ENCODE measurements at places on chromosomes 5 and 9.

DNA sequence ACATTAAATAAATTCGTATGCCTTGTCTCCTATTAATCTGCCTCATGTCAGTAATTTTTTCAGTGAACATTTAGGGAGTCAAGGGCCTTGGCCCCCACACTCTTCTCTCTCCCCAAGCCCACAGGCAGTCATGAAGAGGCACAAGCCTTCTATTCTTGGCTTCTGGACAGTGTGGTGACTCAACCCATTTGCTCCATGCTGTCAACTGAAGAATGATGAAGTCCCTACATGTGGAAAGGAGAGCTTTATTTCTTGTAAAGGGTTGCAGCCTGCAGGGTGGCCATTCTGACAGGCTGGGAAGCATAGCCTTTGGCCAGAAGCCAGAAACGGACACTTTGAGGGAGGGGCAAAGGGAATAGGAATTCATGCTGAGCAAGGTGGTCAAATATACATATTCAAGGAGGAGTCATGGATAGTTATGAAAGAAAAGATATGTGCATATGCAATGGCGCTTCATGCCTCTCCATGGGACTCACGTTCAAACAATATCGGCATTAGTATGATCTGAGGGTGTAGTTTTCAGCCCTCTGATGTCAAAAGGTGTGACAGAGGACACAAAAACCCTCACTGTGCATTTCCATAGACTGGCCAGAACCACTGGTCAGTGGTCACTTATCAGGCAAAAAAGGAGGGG lies 31.3 kb downstream of the ANKRA2 start:
- no peak for DNase-seq

DNA sequence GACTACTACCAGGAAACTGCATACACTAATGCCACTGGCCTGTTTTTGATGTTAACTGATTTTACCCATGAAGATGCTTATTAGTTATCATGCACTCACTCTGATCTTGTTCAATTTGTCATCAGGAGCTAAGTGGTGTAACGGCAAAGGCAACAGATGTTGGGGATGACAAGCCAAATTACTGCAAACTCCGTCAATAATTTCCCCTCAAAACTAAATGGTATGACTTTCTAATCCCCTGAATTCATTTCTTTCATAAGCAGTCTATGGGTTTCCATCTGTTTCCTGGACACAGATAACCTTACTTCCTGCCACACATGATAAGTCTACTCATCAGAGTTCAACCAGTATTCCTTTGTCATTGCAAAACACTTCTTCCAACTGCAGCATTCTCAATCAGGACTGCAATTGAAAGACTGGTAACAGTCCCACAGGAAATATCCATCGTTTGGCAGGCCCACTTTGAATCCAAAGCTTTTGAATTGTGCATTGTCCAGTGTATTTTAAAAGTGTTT lies 96.2 kb upstream of the SMC2 start:
- DNase-seq = no peak

GRCh38 chr5:124580925-124581737 lies 165.3 kb downstream of the ZNF608 start:
- DNase-seq = no peak

DNA sequence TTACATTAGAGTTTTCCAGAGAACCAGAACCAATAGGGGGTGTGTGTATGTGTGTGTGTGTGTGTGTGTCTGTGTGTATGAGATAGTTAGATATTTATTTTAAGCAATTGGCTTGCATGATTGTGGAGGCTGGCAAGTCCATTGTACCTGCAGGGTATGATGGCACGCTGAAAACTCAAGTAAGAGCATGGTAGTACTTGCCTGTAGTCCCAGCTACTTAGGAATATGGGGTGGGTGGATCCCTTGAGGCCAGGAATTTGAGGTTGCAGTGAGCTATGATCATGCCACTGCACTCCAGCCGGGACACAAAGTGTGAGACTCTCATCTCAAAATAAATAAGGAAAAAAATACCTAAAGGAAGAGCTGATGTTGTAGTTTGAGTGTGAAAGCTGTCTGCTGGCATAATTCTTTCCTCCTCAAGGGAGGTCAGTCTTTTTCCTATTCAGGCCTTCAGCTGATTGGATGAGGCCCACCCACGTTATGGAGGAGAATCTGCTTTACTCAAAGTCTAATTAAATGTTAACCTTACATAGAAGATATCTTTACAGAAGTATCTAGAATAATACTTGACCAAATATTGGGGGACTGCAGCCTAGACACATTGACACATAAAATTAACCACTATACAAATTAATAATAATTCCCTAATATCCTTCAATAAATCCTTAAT lies 107.6 kb downstream of the FGF1 start:
- DNase-seq = no peak

GRCh38 chr5:137037848-137038247 lies 461.3 kb downstream of the SPOCK1 start:
- no peak for DNase-seq

GRCh38 chr9:25964239-25964638 lies 286.0 kb upstream of the TUSC1 start:
- DNase-seq = peak; percentile 30

DNA sequence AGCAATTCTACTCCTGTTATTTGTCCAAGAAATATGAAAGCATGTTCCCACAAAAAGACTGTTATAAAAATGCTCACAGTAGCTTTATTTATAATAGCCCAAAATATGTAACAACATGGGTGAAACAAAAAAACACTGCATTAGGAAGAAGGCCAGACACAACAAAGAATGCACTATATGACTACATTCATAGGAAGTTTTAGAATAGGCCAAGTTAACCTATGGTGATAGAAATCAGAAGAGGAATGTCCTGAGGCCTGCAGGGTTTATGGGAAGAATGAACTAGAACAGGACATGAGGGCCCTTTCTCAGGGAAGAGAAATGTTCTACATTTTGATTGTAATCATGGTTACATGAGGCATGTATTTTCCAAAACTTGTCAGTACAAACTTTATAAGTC lies 24.7 kb upstream of the TAS2R1 start:
- no peak for DNase-seq

DNA sequence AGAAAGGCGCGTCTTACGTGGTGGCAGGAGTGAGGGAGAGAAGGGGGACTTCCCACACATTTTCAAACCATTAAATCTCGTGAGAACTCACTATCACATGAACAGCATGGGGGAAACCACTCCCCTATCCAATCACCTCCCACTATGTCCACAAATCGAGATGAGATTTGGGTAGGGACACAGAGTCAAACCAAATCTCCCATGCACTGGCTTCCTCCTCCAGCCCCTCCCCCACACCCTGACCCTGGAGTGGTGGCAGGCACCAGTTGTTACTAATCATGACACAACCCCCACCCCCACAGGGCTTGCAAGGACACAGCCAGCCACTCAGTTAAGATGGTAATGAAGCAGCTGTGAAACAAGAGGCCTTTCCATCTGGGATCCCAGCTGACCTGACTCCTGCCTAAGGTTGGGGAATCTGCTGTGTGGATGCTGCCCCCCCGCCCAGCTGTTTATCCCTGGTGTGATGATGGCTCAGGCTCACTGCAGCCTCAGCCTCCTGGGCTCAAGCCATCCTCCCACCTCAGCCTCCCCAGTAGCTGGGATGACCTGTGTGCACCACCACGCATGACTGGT lies 57.1 kb upstream of the FUBP3 start:
- no peak for DNase-seq

DNA sequence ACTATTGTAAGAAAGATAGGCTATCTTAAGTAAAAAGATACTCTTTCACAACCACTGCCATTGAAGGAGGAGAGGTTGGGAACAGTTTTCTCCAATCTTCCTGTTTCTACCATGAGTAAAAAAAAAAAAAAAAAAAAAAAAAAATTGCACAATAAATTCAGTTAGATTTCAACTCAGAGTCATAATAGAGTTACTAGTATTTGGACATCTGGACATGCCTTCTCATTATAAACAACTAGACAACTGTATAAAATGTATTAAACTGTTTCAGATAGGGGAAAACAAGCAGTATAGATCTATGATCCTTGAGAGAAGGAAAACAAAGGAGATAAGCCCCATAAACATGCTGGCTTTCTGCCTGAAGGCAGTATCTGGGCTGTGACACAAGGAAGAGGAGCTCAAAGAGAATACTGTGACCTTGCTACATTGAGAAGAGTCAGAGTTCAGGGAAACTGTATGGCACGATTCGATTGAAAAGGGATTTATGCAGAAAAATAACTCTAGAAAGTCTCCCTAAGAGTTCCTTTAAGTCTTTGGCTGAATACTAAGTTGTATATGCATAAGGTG lies 249.2 kb upstream of the POU5F2 start:
- DNase-seq = peak; percentile 6

GRCh38 chr9:73135394-73135793 lies 16.3 kb upstream of the ANXA1 start:
- DNase-seq = no peak

GRCh38 chr5:172896465-172896864 lies 62.4 kb downstream of the ERGIC1 start:
- DNase-seq = no peak

DNA sequence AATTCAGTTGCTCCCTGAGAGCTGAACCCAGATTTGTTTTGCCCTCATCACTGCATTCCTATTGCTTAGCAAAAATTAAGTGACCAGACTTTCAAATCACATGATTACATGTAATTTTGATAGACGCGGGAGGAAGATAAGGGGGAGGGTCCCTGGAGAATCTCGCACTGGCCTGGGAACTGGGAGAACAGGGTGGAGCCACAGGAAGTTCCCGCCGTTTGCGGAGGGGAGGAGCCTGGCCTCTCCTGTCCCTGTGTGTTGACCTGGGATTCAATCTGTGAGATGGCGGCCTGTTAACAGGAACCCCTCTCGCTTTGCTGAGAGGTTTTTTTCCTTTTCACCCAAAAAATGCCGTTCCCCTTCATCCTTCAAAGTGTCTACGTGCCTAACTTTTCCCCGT lies 142.9 kb upstream of the OR13F1 start:
- no peak for DNase-seq

DNA sequence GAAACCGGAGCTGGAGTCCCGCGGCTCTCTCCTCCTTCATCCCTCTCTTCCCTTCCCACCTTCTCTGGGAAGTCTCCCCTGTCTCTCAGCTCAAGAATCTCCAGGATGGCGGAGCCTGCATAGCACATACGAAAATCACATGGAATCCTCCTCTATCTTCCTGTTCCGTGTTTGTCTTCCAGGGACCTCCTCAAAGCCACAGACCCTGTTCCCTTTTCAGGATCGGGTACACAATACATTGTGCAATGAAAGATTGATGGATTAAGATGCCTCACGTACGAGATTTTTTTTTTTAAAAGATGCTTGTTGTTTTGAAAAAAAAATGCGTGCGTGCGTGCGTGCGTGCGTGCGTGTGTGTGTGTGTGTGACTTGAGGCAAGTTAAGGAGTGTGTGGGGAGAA lies 46.6 kb upstream of the OLFM1 start:
- no peak for DNase-seq

GRCh38 chr5:178469975-178470759 lies 120.0 kb downstream of the COL23A1 start:
- no peak for DNase-seq

GRCh38 chr5:117665121-117665520 lies 1090.5 kb upstream of the SEMA6A start:
- no peak for DNase-seq

DNA sequence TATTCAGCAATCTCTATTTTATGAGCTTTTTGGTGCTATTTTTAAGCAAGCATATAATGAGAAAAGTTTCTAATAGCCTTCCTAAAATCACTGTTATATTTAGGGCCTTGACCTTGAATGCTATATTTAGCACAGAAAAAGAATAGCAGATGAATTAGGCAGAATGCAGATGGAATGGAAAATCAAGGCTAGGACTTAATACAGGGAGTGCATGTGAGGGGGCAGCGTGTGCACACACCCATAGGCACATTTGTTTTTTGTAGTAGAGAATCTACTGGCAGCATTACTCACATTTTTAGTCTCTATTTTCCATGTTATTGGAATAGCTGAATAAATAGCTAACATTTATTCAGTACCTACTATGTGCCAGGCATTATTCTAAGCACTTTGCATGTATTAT lies 79.9 kb downstream of the SVEP1 start:
- no peak for DNase-seq

GRCh38 chr5:74761241-74761640 lies 5.7 kb downstream of the GFM2 start:
- no peak for DNase-seq

GRCh38 chr5:102283102-102283797 lies 12.8 kb downstream of the SLCO4C1 start:
- DNase-seq = no peak

DNA sequence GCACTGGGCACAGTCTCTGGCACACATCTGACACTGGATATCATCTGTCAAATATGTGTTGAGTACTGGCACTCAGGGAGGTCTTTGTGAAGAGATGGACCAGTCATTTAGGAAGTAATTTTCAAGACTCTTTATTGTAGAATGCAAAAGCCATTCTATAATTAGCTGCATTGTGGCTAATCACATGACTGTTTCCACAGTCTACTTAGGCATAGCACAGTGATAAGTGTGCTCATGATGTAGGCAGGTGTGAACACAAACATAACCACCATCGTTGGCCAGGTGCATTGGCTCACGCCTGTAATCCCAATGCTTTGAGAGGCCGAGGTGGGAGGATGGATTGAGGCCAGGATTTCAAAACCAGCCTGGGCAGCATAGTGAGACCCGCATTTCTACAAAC lies 62.2 kb downstream of the CFAP77 start:
- DNase-seq = no peak

DNA sequence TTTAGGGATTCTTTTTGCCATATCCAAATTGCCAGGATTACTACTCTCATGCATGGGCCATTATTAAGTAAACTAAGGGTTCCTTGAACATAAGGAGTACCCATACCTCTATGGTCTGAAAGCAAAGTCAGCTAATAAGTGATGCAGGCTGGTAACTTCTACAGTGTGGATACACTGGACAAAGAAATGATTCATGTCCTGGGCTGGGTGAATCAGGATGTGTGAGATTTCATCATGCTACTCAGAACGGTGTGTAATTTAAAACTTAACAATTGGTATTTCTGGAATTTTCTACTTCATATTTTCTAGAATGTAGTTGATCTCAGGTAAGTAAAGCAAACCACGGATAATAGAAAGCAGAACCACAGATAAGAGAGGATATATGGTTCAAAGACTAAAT lies 428.8 kb downstream of the CHSY3 start:
- no peak for DNase-seq

- no peak for DNase-seq
These were observed 13.5 kb upstream of the DMAC1 start for GRCh38 chr9:7813030-7813429.

DNA sequence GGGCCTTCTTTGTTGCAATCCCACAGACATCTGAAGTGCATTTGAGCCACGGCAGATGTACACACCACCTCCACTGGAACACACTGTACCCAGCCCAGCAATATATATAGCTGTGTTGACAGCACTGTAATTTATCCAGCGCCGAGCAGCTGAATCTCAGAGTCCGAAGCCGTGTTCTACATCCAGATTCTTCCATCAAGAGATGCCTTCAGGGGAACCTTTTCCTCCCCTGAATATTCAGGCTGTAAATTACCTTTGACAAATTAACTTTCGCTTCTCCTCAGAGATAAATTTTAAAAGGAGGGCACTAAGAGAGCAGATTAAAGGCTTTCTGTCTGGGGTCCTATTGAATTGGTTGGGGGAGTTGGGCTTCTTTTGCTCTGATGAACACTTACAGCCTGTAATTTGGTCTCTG lies 76.4 kb downstream of the ROR2 start:
- DNase-seq = no peak
